NCI-H2227 treated with DMSO at 0.1 percent for 48 hours (cell line): ENCODE measurements at places on chromosomes 1 and 21.

GRCh38 chr1:240878631-240879030 lies 266.7 kb upstream of the GREM2 start:
- DNase-seq = no peak

DNA sequence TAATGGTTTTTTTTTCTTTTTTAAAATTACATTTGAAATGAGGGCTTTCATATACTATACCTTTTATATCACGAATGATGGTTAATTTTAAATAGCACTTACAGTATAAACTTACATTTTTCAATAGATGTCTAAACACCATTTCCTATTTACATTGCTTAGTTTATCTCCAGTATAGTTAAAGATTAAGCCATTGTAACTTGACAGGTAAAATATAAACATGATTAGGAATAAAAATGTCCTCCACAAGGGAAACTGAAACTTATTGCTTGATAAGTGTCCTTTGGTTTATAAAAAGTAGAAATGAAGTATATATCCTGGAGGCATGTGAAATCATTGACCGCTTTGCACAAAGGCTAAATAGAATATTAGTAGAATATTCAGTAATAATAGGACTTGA lies 20.2 kb downstream of the CTH start:
- no peak for DNase-seq

GRCh38 chr1:26538480-26539412 lies 9.2 kb downstream of the RPS6KA1 start:
- peak; percentile 11 for DNase-seq

DNA sequence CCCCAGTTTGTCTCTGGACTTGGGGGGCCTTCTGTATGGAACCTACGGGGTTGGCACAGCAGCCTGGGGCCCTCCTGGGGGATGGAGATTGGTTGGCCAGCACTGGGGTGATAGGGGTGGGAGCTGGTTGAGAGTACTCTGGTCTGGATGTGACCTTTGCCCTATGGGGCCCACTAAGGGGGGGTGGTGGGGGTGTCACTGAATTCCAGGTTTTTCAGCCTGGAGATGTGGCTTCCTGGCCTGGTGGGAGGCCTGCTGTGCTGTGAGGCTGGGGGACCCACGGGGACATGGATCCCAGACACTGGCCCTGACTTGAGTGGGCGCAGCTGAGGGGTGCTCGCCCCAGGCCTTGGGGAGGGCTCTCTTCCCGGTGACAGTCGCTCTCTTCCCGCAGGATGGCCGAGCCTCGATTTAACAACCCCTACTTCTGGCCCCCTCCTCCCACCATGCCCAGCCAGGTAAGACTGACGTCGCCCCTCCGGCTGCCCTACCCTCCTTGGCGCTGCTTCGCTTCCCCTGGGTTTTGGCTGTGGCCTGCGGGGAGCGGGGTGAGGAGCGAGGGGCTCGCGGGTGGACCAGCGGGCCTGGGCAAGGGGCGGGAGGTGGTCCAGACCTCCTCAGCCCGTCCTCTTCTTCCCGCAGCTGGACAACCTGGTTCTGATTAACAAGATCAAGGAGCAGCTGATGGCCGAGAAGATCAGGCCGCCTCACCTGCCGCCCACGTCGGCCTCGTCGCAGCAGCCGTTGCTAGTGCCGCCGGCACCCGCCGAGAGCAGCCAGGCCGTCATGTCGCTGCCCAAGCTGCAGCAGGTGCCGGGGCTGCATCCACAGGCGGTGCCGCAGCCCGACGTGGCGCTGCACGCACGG lies 19.6 kb downstream of the ZNF362 start:
- DNase-seq = no peak

- peak; percentile 72 for DNase-seq
Observed at GRCh38 chr1:210407207-210407886, 78.6 kb downstream of the HHAT start.

DNA sequence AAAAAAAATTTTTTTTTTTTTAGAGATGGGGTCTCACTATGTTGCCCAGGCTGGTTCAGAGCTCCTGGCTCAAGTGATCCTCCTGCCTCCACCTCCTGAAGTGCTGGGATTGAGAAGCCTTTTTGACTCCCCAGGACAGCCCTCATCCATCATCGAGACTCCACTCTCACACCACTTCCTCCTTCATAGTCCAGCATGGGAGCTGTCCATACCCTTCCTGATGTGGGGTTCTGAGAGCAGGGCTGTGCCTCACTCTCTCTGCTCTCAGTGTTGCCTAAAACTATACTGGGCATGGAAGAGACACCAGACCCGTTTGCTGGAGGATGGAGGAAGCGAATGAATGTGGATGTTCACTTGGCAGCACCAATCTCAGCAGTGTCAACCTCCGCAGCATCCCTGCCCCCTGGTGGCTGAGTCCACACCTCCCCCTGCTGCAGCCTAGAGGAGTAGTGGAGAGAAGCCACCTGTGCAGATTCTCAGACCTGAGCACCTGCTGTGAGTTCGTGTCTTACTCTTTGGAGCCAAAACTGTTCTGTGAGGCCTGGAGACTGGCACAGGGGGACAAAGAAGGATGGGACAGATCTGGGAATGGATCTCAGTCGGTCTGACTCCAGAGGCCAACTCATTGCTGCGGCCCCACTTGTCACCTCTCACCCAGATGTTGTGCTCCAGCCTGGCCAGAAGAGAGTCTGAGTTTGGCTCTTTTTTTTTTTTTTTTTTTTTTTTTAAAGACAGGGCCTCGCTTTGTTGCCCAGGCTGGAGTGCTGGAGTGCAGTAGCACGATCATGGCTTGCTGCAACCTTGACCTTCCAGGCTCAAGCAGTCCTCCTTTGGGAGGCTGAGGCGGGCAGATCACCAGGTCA lies 17.7 kb downstream of the TINAGL1 start:
- peak; percentile 73 for DNase-seq

GRCh38 chr1:66035616-66036245 lies 243.0 kb downstream of the PDE4B start:
- no peak for DNase-seq

GRCh38 chr21:45892156-45892915 lies 89.2 kb upstream of the COL6A1 start:
- no peak for DNase-seq

GRCh38 chr1:81428998-81429397 lies 371.7 kb upstream of the ADGRL2 start:
- DNase-seq = no peak

- peak; percentile 65 for DNase-seq
Observed at GRCh38 chr1:116724765-116725375, 29.4 kb upstream of the CD2 start.

GRCh38 chr1:9384751-9385245 lies 92.1 kb downstream of the SPSB1 start:
- no peak for DNase-seq

- DNase-seq = no peak
Observed at GRCh38 chr1:1537626-1538250, 2.7 kb downstream of the TMEM240 start.

GRCh38 chr1:95203908-95204437 lies 30.0 kb upstream of the RWDD3 start:
- no peak for DNase-seq

- DNase-seq = no peak
Observed at GRCh38 chr1:152026895-152027294, 9.9 kb downstream of the S100A11 start.

- no peak for DNase-seq
Observed at GRCh38 chr1:89890085-89890752, 69.4 kb downstream of the LRRC8D start.

DNA sequence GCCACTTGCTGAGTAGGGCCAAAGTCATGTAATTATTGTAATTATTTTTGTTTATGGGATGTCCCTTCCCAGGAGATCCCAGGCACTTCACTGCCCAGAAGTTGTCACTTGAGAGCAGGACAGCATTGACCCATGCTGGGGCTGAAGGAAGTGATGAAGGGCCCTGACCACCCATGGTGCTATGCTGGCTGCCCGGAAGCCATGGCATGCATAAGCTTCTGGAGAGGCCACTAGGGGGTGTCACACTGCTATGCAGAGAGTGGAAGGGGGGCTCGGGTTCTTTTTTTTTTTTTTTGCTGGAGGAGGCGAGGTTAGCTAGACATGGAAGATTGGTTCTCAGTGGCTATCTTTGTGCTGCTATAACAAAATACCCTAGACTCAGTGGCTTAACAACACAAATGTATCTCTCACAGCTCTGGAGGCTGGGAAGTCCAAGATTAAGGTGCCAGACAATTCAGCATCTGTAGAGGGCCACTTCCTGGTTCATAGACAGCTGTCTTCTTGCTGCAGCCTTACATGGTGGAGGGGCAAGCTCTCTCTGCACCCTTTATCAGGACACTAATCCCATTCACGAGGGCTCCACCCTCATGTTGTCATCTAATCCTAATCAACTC lies 84.9 kb downstream of the CNIH3 start:
- DNase-seq = no peak

- DNase-seq = no peak
Observed at GRCh38 chr1:101532377-101532776, 295.6 kb downstream of the S1PR1 start.

- DNase-seq = no peak
Observed at GRCh38 chr1:117562581-117563491, 43.0 kb upstream of the TENT5C start.

GRCh38 chr1:98698625-98699024 lies 37.1 kb downstream of the SNX7 start:
- DNase-seq = no peak

- DNase-seq = no peak
Observed at GRCh38 chr1:119188926-119189325, 48.5 kb upstream of the WARS2 start.

DNA sequence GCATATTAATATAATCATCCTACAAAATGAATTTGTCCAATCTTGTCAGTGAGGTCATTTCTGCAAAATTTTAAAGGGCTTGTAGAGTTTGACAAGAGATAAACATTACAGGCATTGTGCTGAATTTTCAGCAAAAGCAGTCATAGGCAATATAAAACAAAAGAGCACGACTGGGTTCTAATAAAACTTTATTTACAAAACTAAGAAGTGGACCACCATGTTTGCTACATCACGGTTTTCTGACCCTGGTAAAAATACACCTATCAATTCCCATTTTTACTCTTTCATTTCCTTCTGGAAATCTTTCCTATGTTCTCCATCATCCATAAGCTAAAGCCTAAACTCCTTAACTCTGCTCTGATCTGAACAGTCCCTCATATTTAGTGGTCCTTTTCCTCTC lies 229.8 kb upstream of the SGIP1 start:
- DNase-seq = no peak

- no peak for DNase-seq
Observed at GRCh38 chr1:67953301-67953700, 97.1 kb downstream of the DIRAS3 start.

- no peak for DNase-seq
Observed at GRCh38 chr1:84836145-84836544, 56.9 kb downstream of the LPAR3 start.

- no peak for DNase-seq
Observed at GRCh38 chr1:206014601-206015000, 9.1 kb downstream of the CTSE start.

GRCh38 chr1:242435200-242435599 lies 89.3 kb downstream of the PLD5 start:
- DNase-seq = peak; percentile 63

DNA sequence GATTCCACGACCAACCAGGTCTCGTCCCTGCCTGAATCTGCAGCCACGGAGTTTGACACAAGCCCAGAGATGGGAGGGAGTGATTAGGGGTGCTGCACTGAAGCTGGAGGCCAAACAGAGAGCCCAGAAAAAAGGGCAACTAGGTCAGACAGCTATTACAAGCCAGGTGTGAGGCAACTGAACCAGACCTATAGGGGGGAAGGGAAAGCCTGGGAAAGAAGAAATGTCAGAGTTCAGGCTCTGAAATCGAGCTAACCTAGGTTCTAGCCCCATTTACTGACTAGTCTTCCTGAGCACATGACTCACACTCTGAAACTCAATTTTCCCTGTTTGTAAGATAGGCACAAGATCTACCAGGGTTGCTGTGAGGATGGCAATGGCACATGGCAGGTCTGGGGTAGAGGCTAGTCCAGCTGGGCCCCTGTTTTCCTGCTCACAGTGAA lies 1.7 kb downstream of the DHCR24 start:
- no peak for DNase-seq

- peak; percentile 79 for DNase-seq
Observed at GRCh38 chr21:44792702-44793591, 8.7 kb downstream of the UBE2G2 start.

GRCh38 chr1:20834192-20834591 lies 47.1 kb upstream of the HP1BP3 start:
- DNase-seq = no peak

DNA sequence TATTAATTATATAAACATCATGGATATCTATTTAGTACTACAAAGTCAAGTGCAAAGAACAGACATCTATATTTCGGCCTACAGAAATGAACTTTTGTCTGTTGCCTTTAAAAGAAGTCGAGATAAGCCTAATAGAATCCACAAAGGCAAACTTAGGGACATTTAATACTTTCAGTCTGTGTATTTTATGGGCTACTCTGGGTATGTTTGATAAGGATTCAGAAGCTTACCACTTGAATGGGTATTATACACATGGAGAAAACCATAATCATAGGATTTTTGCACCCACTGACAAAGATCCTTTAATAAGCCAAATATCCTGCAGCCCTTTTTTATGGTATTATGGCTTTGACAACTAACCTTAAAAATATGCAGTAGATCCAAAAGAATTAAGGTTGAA lies 224.8 kb downstream of the LMO4 start:
- DNase-seq = no peak

DNA sequence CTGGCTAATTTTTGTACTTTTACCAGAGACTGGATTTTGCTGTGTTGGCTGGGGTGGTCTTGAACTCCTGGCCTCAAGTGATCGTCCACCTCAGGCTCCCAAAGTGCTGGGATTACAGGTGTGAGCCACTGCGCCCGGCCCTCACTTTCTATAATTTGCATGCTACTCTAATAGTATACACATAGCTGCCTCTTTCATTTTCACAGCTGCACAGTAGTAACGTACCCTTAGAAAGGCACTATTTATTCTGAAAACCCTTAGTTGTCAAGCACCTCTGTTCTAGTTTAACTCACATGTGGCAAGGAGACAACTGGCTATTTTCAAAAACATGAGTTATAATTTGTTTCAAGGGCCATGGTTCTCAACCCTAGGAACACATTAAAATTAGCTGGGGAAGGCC lies 17.2 kb downstream of the TPM3 start:
- DNase-seq = no peak

- DNase-seq = no peak
Observed at GRCh38 chr1:31725134-31725533, 21.3 kb upstream of the COL16A1 start.

DNA sequence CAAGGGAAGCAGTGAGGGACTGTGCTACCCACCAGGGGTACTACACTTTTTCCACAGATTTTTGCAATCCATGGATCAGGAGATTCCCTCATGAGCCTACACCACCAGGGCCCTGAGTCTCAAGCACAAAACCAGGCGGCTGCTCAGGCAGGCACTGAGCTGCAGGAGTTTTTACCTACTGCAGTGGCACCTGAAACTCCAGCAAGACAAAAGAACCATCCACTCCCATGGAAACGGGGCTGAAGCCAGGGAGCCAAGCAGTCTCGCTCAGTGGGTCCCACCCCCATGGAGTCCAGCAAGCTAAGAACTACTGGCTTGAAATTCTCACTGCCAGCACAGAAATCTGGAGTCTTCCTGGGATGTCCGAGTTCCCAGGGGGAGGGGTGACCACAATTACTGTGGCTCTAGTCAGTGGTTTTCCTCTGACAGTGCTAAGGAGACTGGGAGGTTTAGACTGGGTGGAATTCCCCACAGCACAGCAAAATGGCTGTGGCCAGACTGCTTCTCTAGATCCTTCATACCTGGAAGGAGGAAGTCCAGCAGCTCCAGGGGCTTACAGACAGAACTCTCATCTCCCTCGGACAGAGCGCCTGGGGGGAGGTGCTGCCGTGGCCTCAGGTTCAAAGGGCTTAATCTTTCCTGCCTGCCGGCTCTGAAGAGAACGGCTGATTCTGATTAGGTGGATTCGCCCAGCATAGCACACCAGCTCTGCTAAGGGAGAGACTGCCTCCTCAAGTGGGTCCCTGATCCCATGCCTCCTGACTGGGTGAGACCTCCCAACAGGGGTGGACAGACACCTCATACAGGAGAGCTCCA lies 437.8 kb downstream of the LTN1 start:
- no peak for DNase-seq
